ENCODE measurements at places on chromosomes 1 and 21.

GRCh38 chr1:58576325-58576726 is 726 bp downstream of the TACSTD2 start:
- no peak for DNase-seq

DNA sequence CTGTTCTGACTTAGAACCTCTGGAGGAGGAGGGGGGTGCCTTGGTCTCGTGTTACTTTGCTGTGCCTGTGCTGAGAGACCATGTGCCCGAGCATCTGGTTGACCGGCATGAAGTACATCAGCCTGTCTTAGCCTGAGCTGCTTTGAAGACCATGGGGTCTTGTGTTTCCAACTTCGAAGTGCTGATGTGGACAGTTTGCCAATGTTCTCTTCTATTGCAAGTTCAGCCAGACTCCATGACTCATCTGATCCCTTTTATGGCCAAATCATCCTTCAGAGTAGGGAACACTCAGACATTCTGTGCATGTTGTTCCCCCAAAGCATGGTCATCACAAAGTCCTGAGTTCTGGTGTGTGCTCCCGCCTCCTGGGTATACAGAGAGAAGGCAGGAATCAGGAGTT is 6.0 kb upstream of the PLA2G2C start:
- DNase-seq: no peak

- DNase-seq: no peak
These were observed 39.5 kb downstream of the ACOT7 start for GRCh38 chr1:6353955-6354658.

- no peak for DNase-seq
These were observed at the start of gene C1orf216 for GRCh38 chr1:35718492-35719336. C1orf216 (minus strand) TSS chr1:35718884; CDS start chr1:35716321, 2,563 bp downstream.
